ENCODE measurements at places on chromosomes 7 and 10. TPM values are rescaled to one million over a fixed set of nuclear protein-coding genes. Genes with fewer than 3 reads are reported as not detected.

UCMA gene
- total RNA-seq: not detected

CALHM3 gene
- not detected for total RNA-seq

HMX2 gene
- total RNA-seq: not detected

OR2A12 gene
- not detected for total RNA-seq

SSBP1 gene
- total RNA-seq: 181 TPM

TMEM184A gene
- total RNA-seq: 0.19 TPM

ST8SIA6 gene
- total RNA-seq: 0.72 TPM

COL1A2 gene
- 1,191 TPM for total RNA-seq

STYXL1 gene
- 43.3 TPM for total RNA-seq

TAS2R4 gene
- 0.90 TPM for total RNA-seq

COG5 gene
- 31.6 TPM for total RNA-seq

ADD3 gene
- total RNA-seq: 24.3 TPM

C10orf105 gene
- not detected for total RNA-seq

FEZF1 gene
- not detected for total RNA-seq

FRAT1 gene
- 2.3 TPM for total RNA-seq

CRHR2 gene
- not detected for total RNA-seq

ITGB8 gene
- total RNA-seq: 7.1 TPM

CHN2 gene
- under 0.01 TPM for total RNA-seq

PAPOLB gene
- under 0.01 TPM for total RNA-seq

SFRP5 gene
- not detected for total RNA-seq

TMEM176A gene
- total RNA-seq: not detected

ZNRF2 gene
- 5.5 TPM for total RNA-seq

TCF7L2 gene
- total RNA-seq: 4.9 TPM

MOGAT3 gene
- not detected for total RNA-seq

IL2RA gene
- not detected for total RNA-seq

ANKRD30A gene
- total RNA-seq: not detected

FRMPD2 gene
- total RNA-seq: not detected

IFIT1B gene
- not detected for total RNA-seq

FBXW4 gene
- total RNA-seq: 33.6 TPM

INA gene
- total RNA-seq: 0.18 TPM

HTR7 gene
- 0.47 TPM for total RNA-seq

ADARB2 gene
- 0.18 TPM for total RNA-seq

ADAM12 gene
- total RNA-seq: 4.2 TPM

EGR2 gene
- 0.18 TPM for total RNA-seq

ZNF716 gene
- total RNA-seq: not detected

TNS3 gene
- total RNA-seq: 17.5 TPM

CYP2E1 gene
- not detected for total RNA-seq

CREB5 gene
- 1.7 TPM for total RNA-seq

FRMD4A gene
- total RNA-seq: 90.2 TPM

C10orf67 gene
- not detected for total RNA-seq

TLX1 gene
- not detected for total RNA-seq
